Activated CD4-positive, alpha-beta T cell treated with anti-CD3 and anti-CD28 coated beads for 48 hours (primary cell): ENCODE measurements at places on chromosomes 7 and 10.
A peak's percentile ranks its signal among the peaks of the same experiment; 100 is the strongest.

GRCh38 chr10:1384026-1384425, 327.8 kb downstream of the WDR37 start:
- DNase-seq, result no peak

GRCh38 chr7:29424984-29425309, 138.7 kb upstream of the PRR15 start:
- DNase-seq, result no peak

GRCh38 chr7:35971133-35971891, 170.5 kb downstream of the SEPTIN7 start:
- no peak for DNase-seq

DNA sequence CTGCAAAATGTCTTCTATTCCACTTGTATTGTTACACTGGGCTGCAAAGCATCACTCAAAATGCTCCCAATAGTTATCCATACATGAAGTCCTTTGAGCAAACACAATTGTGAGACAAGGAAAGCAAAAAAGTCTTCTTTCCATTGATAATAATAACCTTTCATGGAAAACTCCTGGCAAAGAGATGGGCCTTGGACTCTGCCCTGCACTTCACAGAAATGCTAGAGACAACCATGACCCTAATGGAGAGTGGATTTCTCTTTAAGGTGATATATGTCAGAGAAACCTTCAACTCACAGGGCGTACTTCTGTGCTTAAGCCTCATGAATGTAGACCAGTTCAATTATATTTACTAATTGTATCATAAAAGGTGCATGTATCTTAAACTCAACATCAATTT, 19.4 kb downstream of the SLC26A3 start:
- DNase-seq, result no peak

GRCh38 chr7:82109288-82109687, 334.3 kb downstream of the CACNA2D1 start:
- no peak for DNase-seq

DNA sequence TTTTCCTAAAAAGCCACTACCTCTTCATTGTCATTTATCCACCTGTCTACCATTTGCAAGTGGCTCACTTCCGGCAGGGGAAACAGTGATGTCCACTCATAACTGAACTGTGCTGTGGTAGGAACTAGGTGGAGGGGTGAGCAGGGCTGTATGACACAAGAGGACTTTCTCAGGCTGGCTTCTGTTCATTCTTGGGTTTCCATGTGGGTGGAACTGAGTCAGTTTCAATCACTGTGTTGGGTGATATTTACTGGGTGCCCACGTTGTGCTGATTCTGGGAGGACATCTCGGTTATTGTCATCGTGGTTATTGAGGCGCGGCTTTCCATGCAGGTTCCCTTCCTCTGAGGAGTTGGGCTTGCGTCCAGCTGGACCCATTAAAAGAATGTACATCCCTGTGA, 38.8 kb downstream of the RAMP3 start:
- DNase-seq, result peak; percentile 83
